ENCODE measurements at places on chromosomes 6 and 20. TPM values are rescaled to one million over a fixed set of nuclear protein-coding genes. Genes with fewer than 3 reads are reported as not detected.

DNA sequence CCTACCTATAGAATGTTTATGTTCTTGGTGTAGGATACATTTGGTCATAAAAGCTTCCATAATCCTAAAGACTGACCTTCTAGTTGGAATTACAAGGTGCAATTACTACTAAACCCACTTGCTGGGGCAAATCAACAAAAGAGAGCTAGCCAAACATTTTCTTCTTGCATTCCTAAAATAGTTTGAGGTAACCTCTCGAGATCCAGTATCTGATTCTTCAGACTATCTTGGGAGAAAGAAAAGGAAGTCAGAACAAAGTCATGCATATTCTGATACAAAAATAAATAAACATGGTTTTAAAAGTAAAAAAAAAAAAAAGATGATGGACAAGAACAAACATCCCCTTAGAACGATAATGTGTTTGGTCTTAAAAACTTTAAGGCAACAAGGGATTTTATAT, 294.2 kb upstream of the RSPO3 start:
- DNase-seq = no peak

- DNase-seq = no peak
Observed at GRCh38 chr6:25829375-25829774, 2.5 kb downstream of the SLC17A1 start.

Gene SNAP91
- 0.68 TPM for polyA plus RNA-seq

DNA sequence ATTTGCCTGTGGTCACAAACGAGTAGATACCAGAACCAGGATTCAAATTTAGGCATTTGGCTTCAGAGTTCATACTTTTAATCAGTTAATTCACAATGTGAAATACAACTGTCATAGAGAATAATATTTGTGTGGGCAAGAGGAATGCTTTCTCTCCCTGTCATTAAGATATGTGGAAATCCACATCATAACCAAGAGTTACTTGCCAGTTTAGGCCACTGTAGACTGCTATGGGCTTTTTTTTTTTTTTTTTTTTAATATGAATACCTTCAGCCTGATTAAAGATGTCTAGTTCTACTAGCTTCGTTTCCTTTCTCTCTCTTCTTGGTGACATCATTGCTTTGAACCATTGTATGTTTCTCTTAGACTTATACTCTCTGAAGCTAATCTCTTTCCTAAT, 244.9 kb downstream of the ZFAND3 start:
- no peak for DNase-seq

GRCh38 chr6:1377526-1377925, 11.8 kb upstream of the FOXF2 start:
- DNase-seq = no peak

- no peak for DNase-seq
Observed at GRCh38 chr6:56040223-56040622, 164.8 kb upstream of the BMP5 start.

DNA sequence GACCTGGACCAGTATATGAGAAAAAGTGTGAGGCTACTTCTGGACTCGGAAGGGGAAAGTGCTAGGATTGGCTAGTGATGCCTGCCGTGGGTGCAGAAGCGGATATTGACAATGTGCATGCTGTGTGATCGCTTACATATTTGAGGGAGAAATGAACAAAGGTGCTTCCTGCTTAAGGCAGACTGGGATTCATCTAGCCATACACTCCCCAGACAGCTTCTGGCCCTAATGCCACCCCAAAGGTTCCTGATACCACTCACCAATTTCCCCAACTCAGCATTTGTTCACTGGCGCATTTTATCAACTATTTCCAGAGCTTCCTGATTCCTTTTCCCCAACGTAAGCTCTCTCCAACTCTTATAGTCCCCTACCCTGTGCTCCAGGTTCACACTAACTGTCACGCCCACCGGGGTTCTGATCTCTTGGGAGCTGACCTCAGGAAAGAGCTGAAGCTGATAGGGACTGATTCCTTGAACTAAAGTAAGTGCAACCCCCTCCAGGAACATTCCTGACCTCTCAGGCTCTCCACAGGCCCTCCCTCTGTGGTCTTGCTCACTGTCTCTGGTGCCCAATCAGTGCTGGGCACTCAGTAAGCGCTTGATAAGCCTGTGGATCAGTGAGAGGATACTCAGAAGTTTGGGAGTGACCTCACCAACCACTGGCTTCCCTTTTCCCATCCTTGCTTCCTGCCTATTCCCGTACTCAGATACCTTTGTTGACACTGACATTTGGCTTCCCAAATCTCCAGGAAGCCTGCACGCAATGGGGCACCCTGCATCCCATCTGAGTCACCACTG, 73.3 kb downstream of the MRPL14 start:
- DNase-seq = no peak

DNA sequence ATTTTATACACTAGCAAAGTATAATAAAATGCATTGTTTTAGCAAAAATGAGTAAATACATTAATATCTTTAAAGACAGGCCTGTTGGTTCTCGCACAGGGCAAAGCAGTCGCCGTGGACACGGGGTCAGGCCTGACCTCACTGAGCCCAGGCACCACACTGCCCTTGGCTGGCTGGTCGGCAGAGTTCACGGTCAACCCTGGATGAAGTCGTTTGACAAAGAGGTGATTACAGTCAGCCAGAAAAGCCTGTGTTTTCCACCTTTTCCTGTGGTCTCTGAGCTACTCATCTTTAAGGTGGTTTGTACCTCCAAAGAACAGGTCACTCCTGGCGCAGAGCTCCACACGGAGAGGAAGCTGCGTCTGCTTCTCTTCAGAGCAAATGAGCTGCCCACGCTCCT, 191.5 kb downstream of the DLL1 start:
- DNase-seq = no peak

DNA sequence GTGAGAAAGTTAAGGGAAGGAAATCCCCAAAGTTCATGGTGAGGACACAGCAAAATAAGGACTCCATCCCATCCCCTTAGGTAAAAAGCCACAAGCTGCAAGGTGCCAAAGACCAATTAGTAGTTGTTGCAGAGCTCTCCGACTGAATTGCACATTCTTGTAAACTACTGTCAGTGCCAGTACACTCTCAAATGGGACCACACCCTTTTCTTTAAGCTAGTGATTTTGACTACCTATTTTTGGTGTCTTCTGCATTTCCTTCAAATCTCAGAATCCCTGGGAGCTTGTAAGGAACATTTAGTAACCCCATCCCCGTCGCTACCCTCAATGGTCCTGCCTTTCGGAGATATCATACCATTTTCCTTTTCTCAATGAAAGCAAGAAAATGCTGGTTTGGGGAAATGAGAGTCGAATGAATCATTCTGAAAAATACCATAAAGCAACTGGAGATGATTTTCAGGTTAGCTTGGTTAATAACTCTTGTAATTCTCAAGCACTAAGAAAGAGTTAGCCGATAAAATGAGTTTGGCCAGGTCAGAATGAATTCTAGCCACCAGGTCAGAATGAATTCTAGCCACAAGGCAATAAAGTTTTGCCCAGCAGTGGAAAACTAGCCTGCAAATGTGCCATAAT, 5.2 kb upstream of the HMGN3 start:
- DNase-seq = no peak
